ENCODE measurements at places on chromosomes 3 and 15.

GRCh38 chr3:189944285-189945145, 176.2 kb downstream of the P3H2 start:
- no peak for DNase-seq

- DNase-seq = no peak
Observed at GRCh38 chr3:102530415-102531181, 95.8 kb downstream of the ZPLD1 start.

GRCh38 chr3:42601896-42602581, 1.6 kb downstream of the NKTR start:
- no peak for DNase-seq

DNA sequence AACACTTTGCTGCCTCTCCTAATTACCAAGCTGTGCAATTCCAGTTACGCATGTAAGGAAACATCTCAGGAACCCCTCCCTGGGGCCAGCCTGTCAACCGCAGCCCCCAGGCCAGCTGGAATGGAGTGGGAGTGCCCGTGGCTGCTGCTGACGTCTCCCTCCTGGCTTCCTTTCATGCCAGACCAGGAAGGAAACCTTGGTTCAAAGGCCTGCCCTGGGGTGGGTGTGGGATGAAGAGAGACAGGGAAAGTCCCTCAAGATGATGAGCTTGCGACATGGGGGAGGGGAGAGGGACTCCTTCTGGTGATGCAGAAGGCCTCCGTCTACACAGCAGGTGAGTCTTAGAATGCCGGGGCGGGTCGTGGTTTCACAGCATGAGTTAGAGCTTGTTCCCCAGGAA, 11.4 kb upstream of the CYP11A1 start:
- DNase-seq = peak; percentile 35

DNA sequence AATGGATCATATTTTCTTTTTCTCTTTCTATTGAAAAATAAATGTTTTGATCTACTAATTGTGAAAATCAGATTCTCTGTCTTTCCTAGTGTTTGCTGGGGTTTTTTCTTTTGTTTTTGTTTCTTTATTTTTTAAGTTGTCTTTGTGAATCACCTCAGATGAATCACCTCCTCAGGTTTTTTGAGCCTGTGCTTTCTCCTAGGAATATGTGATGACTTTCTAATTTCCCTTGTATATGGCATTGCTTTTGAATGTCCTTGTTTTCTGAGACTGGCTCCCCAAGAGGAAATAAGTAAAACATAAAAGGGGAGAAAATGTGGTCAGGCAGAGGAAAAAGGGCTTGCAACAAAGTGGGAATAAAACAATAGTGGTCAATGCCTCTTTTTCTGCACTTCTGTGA, 750.0 kb downstream of the ZPLD1 start:
- no peak for DNase-seq

All from fibroblast of the aortic adventitia (primary cell).